Fibroblast of villous mesenchyme (primary cell): ENCODE measurements at places on chromosomes 7 and 10.

GRCh38 chr10:93440591-93441091, 41.5 kb downstream of the MYOF start:
- DNase-seq: peak; percentile 78

DNA sequence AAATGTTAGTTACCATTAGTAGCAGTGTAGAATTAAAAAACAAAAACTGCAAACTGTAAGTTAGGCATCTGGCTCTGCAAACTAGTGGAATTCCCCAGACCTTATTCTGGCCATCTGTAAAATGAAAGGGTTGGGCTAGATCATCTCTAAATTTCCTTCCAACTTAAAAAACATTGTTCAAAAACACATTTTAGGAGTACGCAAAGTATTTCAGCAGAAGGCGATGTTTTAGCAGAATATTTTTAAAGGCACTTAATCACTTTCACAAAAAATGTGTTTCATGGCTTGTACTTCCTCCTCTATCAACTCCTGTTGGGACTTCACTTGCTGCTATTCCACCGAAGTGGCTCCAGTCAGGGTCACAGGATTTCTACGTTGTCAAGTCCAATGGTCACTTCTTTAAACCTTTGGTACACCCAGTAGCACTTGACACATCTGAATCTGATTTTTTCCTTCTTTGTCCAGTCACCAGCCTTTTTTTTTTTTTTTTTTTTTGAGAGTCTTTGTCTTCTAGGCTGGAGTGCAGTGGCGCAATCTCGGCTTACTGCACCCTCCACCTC, 169.0 kb downstream of the AHR start:
- DNase-seq: no peak

- DNase-seq: no peak
Measured at GRCh38 chr7:91047636-91048035, 216.6 kb upstream of the FZD1 start.

- no peak for DNase-seq
Measured at GRCh38 chr7:127771707-127772106, 119.7 kb downstream of the SND1 start.

- DNase-seq: no peak
Measured at GRCh38 chr10:77114181-77114821, 523.3 kb downstream of the KCNMA1 start.

DNA sequence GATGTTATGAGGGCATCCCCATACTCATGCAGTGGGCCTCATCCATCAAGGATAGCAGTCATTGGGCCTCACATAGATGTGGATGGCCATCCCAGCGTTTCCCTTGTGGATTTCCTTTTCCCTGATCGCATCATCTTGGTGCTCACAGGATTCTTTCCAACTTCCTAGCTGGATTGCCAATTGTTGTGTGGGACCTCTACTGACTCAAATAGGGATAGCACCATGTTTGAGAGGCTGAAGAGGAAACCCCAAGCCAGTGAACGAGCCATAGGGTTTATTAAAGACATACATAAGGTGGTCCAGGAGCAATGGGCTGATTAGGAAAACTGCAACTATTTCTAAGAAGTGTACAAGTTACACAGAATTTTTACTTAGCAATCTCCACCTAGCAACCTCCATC, 21.8 kb downstream of the ASZ1 start:
- no peak for DNase-seq

DNA sequence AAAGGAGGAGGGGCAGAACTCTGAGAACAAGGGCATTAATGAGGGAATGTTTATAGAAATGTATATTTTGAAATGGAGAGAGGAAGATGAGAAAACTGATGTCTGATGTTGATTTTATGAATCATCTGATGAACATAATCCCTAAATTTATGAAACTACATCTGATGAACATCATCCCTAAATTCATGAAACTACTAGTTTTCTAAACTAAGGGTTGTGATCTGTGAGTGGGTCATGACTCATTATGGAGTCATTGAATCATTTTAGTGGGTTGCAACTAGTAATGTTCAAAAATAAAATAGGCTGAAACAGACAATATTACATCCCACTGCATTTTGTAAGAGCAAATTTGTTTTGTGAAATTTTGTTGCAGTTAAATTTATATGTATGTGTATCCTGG, 442.6 kb upstream of the TEX47 start:
- peak; percentile 1 for DNase-seq

DNA sequence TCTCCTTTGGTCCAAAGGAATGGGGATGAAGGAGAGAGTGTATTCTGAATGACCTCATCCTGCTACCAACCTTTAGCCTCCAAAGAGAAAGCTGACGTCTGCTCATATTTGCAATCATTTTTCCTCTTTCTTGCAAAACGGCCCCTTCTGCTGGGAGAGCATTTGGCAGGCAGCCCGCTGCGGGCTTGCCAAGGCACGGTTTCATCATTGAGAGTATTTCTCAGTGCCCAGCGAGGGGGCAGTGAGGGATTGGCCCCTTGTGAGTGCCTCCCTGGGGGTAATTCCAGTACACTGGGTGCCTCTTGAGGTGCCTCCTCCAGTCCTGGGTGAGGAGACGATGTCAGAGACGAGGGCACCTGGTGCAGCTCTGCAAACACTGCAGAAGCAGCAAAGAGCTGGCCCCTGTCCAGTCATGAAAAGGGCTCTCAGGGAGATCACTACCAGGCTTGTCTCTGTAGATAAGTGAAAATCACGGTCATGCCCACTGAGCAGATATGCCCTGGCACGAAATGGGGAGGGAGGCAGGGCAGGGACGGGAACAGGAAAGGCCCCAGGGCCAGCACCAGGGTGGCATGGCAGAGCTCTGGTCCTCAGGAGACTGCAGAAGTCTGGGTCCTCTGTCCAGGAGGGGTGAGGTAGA, 48.7 kb upstream of the SHH start:
- peak; percentile 34 for DNase-seq

DNA sequence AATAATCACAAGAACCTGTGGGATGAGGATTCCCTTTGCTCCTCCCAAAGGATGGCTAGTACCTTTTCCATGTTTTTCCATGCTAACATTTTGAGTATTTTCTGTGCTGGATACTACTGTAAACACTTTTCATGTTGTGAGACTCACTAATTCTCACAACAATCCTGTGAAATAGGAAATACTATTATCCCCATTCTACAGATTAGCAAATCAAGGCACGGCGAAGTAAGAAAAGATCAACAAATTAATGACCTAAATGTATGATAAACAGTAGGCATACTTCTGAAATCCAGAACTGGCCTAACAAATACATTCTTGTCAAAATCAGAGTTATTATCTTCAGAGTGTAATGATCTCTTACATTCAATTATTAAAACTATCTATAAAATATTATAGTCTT, 69.3 kb downstream of the ENO4 start:
- no peak for DNase-seq

DNA sequence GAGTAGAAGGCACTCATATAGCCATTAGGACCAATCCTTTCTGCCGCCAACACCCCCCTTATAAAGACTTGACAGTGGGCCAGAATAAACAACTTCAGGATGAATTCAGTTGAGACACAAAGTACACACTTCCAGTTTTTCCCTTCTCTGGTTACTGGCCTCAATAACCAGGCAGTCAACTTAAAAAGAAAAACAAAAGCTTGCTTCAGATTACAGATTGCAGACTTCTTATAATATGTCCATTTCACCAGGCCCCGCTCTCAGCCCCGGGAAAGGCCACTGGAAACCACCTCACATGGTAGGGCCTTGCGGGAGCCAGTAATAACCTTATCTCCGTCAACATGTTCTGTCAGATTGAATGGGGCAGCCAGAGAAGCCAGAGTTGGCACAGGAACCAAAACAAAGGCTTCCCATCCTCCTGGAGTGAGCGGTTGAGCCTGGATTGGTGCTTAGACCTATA, 108.8 kb downstream of the EGFR start:
- DNase-seq: peak; percentile 70

GRCh38 chr7:4147926-4148620, 534.0 kb upstream of the FOXK1 start:
- no peak for DNase-seq

GRCh38 chr10:24483701-24484100, 240.0 kb downstream of the ARHGAP21 start:
- DNase-seq: no peak

DNA sequence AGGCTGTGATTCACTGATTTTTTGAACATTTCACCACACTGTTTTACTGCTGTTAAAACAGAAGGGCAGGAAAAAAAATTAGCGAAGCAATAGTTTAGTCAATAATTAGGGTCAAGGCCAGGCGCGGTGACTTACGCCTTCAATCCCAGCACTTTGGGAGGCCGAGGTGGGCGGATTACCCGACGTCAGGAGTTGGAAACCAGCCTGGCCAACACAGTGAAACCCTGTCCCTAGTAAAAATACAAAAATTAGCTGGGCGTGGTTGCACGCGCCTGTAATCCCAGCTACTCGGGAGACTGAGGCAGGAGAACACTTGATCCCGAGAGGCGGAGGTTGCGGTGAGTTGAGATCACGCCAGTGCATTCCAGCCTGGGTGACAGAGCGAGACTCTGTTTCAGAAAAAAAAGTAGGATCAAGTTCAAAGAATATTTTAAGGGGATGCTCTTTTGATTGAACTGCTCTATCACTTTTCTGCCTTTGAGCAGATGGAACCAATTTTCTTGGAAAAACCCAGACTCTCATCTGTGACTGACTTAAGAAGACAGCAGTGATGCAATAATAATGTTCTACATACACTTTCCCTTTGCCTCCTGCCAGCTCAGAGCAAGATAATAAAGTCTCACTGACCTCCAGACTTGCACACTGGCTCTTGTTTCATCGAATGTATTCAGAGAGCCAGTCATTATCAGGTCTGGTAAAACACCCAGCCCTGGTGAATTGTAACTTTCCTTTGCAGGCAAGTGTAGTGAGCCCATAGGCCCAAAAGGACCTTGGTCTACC, 1.6 kb upstream of the PPA1 start:
- peak; percentile 94 for DNase-seq

GRCh38 chr10:94963901-94964300, 25.4 kb downstream of the CYP2C9 start:
- peak; percentile 11 for DNase-seq

DNA sequence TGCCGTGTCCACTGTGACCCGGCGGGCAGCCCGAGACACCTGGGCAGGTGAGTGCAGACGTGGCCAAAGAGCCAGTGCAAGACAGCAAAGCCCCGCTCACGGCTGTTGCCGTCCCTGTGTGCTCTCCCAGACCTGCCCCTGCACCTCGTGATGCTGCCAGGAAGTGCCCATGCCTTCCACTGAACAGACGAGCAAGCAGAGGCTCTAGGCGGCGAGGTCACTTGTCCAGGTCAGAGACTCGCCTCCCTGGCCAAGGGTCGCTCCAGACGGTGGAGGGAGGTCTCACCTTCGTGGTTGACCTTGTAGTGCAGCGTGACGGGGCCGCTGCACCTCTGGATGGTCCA, 78.2 kb upstream of the GNA12 start:
- DNase-seq: no peak

GRCh38 chr10:86360657-86361056, 5.9 kb downstream of the GRID1 start:
- DNase-seq: no peak

DNA sequence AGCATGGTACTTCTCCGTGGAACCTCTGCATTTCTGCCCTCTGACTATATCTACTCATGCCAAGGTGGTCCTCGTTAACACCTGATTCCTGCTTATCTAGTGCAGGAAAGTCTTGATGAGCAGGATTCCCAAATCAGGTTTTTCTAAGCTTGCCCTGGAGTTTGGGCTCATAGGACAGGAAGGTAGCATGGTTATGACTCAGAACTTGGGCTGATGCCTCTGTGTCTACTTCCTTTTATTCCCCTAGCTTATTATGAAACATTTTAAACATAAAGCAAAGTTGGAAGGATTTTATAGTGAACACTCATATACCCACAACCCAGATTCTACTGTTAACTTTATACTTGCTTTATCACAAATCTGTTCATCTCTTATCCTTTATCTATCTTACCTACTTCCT, 5.6 kb downstream of the SUFU start:
- DNase-seq: peak; percentile 29

- no peak for DNase-seq
Measured at GRCh38 chr7:111229916-111230315, 139.0 kb downstream of the LRRN3 start.

DNA sequence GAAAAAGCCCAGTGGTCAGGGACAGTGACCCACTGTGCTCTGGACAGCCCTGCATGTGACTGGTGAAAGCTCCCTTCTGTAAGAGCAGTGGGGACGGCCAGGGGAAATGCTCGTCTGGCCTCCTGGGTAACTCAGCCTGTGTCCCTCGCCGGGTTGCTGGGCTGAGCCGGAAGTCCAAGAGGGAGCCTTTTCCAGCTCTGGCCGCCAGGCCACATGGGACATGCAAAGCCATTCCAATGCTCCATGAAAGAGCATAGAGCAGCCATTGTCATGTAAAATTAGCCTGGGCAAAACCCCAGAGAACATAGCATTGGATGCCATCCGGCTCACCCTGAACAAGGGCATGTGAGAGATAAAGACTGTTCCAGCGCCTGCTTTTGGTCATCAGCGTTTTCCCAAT, 64.9 kb upstream of the ADRB1 start:
- no peak for DNase-seq
